ENCODE measurements at places on chromosomes 6 and 20.

- DNase-seq: no peak
Observed at GRCh38 chr20:56423886-56424285, 11.8 kb downstream of the CASS4 start.

DNA sequence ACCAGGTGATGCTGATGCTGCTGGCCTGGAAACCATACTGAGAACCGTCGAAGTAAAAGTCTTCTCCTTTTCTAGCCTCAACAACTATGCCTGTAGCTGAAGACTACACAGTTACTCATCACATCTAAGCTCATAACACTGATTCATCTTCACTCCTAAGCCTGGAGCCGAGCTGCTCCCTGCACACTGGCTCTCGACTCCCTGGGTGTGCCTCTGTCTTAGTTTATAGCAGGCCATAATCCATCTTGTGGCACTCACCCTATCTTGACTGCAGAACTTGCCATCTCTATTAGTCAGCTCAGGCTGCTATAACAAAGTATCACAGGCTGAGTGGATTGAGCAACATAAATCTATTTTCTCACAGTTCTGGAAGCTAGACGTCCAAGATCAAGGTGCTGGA is 191.0 kb downstream of the UNC5CL start:
- DNase-seq: no peak

DNA sequence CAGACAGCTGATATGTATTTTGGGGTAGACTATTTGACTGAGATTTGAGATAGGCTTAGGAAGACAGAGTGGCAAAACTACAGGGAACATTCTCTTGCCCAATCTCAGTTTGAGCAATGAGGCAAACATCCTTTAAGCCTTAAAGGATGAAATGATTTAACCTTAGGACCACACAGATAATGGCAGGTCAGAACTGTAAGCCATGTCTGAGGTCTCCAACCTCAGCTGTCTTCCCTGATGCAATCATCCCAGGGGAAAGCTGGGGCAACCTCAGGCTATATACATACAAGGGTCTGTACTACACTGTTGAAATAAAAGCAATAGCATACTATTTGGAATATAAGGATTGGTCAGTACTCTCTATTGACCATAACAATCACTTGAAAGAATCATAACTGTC is 83.8 kb upstream of the NUP153 start:
- no peak for DNase-seq

DNA sequence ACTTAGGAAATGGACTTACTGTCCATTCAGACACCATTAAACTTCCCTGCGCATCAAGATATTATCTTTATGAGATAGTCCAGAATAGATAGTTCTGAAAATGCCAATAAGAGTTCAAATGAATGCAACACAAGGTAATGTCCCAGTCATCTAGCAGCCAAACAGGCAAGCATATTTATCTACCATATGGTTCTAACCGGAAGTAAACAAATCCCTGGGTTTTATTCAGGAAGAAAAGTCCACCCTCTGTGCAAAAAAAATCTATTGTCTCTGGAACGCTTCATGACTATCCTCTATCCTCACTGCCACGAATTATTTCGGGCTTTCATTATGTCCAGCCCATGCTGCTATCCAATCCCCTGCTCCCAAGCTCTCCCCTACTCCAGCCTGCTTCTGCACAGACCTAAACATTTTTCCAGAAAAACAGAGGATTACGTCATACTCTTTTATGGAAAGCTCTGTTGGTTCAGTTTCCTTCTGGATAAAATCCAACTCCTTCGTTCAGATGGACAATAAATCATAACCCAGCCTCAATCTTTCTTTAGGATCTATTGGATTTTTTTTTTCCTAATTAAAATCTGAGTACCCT is 11.4 kb downstream of the PPIL6 start:
- no peak for DNase-seq

DNA sequence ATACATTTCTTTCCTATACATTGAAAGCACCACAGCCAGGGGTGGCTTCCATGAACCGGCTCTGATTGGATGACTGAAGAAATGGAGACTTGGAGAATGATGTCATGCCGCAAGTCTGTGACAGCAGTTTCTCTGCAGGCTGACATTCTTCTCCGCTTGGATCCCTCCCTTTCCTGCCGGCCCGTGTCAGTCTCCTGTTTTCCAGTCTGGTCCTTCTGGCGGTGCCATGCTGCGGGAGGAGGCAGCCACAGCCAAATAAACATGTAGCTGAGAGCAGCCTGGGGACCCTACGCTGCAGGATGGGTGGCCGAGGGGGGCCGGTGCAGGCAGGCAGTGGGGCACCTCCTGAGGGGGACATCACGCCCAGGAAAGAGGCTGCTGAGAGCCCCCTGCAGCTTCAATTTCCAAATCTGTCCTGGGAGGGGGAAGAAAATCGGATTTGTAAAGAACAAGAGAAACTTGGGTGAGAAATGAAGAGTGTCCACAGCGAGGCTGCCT is 178.0 kb downstream of the TAF4 start:
- DNase-seq: no peak

DNA sequence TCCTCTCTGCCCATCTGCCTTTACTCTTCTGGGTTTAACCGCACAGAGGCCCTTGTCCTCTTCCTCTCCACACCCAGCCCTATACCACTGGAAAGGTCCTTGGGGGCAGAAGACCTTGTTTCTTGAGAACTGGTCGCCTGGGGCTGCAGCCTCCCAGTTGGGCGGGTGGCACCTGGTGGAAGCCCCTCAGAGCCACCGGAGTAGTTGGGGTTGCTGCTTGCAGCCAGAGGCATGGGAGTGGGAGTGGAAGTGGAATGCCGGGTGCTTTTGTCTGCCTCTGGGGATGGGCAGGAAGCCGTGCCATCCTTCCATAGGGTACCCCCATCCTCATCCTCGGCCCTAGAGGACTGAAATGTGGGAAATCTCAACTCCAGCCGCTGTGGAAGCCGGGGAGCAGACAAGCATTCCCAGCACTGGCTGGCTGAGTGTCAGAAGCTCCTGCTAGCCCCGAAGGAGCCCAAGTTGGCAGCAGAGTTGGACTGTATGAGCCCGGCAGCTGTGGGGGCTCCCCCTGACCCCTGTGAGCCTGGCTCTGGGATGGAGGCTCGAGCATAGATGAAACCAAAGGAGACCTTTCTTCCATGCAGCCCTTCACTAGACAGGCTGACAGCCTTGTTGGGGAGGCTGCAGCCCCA is 1.2 kb downstream of the VSTM2L start:
- no peak for DNase-seq

DNA sequence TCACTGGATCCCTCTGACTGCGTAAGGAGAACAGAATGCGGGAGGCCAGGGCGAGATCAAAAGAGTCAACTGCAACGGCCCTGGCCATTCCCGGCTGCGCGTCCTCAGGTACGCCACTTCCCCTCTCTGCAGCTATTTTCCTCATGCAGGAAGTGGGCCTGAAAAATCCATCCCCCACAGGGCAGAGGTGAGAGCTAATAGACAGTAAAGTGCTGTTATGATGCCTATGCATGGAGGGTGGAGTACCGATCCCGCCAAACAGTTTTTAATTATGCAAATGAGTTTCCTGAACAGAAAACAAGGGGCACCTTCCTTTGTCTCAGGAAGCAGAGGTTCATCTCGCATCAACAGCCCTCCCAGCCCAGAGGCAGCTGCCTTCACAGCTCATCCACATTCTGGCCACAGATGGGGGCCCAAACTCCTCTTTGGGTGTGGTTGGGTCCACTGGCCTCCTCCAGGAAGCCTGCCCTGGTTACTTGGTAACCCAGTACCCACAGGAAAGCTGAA is 9.3 kb downstream of the PREX1 start:
- DNase-seq: no peak

DNA sequence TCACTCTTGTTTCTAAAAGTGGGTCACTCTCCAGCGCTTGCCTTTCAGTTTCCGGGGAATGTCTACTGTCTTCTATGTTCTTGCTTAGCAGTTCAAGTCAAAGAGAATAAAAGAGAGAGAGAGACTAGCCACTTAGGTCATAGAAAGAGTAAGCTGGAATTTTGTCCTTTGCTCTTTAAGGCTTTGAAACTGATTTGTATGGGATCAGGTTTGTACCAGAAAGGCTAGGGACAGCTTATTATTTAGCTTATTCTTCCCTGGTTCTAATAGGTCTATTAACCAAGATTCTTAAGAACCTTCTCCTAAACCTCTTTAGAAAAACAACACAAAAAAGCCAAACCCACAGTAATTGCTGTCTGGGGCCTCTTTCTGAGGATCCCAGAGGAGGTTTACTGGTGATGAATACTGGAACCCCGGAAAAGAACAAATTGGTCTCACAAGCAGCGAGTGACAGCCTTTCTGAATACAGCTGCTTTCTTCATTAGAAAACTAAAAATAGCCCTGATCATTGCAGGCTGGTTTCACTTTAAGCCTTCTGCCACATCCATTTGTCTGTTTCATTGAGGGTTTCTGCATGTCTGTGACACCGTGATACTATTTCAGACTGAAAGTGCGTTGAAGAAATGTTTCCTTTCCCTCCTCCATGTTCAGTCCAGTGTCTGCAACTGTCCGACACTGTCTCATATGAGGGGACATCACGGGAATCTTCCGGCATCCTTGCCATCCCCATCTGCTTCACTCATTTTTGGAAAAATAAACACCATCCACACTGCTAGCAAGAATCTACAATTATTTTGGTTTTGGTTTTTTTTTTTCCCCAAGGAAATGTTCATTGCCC is 75.1 kb upstream of the ATXN1 start:
- DNase-seq: no peak

DNA sequence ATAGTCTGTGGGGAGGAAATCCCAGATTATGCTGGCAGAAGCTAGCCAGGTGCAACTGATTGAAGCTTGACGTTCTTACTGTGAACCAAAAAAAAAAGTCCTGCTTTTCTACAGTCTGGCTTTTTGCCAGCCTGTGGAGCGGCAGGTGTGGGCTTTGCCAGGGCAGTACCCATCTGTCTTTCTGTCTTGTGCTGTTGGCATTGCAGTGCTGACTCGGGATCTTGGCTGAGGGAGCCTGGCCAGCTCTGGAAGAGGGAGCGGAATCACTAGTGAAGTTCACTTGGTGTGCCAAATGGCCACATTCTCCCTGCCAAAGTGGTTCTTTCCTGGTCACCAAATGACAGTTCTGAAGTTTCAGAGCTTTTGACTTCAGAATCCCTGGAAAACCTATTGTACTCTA is 5.0 kb downstream of the KIF3B start:
- DNase-seq: no peak

DNA sequence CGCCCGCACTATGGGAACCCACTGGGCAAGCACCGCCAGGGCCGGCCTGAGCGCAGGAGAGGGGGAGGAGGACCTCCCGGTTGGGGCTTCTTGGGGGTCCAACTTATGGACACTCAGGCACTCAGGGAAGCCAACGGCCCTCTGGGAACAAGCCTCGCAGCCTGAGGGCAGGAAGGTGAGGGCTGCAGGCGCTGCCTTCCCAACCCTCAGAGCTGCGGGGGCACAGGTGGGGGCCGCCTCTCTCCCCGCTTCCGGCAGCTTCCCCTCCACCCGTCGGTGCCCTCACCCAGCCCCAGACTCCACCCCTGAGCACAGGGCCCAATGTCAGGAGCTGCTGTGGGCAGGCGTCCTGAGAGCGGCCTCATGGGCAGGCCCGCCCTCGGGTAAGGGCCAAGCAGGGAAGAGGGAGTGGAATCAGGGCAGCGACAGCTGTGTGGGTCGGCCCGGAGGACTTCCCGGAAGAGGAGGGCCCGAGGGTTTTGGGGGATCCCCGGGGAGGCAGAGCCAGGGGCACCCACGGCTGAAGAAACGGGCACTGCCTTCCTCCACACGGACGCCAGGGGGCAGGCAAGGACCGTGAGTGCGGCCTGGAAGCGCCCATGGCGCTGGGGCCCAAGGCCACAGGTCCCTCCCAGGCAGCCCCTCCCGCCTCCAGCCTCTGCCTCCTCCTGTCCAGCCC is 488 bp upstream of the PTK6 start:
- DNase-seq: peak; percentile 89

DNA sequence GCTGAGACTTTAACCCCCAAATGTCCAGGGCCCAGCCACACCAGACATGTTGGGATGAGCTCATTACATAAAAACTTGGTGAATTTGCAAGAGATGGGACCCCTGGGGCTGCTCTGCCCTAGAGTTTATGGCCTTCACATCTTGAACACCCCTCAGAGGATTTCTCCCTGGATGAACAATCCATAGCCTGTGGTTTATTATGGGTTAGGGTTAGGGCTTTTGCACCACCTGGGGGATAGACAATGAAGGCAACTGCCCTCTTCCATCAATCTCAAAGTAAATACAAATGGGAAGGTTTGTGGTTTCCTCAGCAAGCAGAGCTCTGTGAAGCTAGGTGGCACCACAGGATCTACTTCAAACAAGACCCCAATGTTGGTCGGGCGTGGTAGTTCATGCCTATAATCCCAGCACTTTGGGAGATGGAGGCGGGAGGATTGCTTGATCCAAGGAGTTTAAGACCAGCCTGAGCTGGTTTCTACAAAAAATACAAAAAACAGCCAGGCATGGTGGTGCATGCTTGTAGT is 17.4 kb downstream of the SPINT3 start:
- no peak for DNase-seq

DNA sequence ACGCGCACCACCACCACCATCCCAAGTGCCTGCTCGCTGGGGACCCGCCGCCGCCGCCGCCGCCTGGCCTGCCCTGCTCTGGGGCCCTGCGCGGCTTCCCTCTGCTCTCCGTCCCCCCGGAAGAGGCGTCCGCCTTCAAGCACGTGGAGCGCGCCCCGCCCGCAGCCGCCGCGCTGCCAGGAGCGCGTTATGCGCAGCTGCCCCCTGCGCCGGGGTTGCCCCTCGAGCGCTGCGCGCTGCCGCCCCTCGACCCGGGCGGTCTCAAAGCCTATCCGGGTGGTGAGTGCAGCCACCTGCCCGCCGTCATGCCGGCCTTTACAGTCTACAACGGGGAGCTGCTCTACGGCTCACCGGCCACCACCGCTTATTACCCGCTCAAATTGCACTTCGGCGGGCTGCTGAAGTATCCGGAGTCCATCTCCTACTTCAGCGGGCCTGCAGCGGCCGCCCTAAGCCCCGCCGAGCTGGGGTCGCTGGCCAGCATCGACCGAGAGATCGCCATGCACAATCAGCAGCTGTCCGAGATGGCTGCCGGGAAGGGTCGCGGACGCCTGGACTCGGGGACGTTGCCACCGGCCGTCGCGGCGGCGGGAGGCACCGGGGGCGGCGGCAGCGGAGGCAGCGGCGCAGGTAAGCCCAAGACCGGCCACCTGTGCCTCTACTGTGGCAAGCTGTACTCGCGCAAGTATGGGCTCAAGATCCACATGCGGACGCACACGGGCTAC is 7.2 kb downstream of the PRDM13 start:
- DNase-seq: no peak

GRCh38 chr20:6614836-6615235 is 152.7 kb upstream of the BMP2 start:
- no peak for DNase-seq

GRCh38 chr6:22736740-22737139 is 167.4 kb downstream of the HDGFL1 start:
- DNase-seq: no peak

DNA sequence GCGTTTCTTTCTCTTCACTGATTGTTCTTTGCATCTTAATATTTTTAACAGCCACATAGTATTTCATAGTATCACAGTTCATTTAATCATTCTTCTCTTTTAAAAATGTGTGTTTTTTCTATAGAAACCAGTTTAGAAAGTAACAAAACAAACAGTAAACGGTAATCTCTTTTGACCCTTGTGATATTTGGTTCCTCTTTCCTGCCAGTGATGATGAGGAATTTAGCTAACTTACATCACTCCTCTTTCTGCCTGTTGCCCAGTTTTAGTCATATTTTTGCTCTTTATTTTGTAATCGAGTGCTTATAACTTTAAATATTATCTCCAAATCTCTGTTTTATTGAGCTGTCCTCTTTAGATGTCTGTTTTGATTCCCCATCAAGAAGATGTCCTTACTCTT is 38.1 kb upstream of the ZBTB24 start:
- DNase-seq: no peak

GRCh38 chr6:158207422-158207788 is 39.3 kb downstream of the GTF2H5 start:
- no peak for DNase-seq

- DNase-seq: no peak
Observed at GRCh38 chr6:148118244-148118643, 224.4 kb upstream of the SASH1 start.

Measured in activated T-cell treated with anti-CD3 and anti-CD28 coated beads for 4 hours (primary cell).